ENCODE measurements at places on chromosomes 2 and 18. TPM values are rescaled to one million over a fixed set of nuclear protein-coding genes. Genes with fewer than 3 reads are reported as not detected.

- no peak for DNase-seq
Observed at GRCh38 chr2:70161069-70161534, 29.7 kb downstream of the C2orf42 start.

GRCh38 chr18:57809190-57809589 is 6.1 kb upstream of the ATP8B1 start:
- DNase-seq: no peak

The AKAIN1 gene
- not detected for polyA plus RNA-seq

DNA sequence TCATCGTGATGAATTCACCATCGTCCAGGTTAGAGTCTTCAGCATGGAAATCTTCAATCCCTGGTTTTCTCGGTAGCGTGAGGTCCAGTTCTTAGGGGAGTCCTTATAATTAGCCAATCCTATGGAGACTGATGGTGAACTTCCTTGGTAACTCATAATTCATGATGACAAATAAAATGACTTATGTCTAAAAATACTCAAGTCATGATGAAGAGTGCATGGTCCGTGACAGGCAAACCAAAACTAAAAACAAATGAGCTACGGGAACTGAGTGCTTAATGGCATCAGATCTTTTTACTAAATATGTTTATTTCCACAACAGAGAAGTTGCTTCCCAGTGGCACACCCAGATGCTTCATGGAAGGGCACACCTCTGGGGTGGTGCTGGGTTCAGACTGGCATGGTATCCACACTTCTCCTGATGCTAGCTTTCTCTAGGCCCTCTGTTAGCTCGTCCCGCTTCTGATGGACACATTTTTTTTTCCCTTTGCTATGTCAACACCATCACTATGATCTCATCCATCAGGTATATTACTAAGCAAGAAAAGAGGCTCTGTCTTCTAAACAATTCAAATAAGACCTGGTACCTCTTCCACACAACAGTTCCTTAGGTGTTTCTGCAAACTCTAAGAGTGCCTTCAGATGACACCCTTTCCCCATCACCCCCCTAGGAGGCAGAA is 92.8 kb upstream of the NEDD4L start:
- no peak for DNase-seq

The NEUROD1 gene
- polyA plus RNA-seq: not detected

GRCh38 chr2:229179628-229180027 is 91.5 kb downstream of the PID1 start:
- DNase-seq: no peak

DNA sequence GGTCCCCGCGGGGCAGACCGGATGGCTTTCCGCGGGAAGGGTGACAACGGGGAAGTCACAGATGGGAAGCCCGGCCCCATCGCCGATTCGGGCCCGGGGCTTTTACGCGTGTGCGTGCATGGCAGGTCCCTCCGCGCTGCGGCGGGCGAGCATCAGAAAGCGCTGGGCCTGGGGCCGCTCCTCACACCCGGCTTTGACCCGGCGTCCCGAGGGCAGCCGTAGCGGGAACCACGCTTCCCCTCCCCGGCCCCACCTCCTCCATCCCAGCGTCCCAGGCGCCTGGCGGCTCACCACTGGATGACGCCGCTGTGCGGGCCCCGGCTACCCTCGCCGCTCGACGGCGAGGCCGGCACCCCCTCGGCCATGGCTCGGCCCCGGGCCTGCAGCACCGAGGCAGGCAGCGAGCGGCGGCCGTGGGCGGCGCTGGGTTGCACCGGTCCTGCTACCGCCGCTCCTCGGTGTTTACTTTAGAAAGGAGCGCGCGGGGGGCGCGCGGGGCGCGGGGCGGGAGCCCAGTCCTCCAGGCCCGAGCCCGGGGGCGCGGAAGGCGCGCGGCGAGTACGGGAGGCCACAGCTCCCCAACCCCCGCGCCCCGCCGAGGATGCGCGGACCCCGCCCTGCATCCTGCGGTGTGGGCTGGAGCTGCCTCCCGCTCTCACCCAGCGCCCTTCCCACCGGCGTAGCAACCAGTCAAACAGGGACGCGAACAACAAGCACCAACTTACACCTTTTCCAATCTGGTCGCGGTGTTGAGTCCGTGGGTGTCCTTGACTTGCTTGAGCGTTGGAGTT is 806 bp downstream of the RFX8 start:
- DNase-seq: peak; percentile 63

GRCh38 chr18:54805571-54806334 is 22.5 kb upstream of the RAB27B start:
- DNase-seq: no peak

Measured in CD14-positive monocyte (primary cell).